EH (cell line): ENCODE measurements at places on chromosomes 11 and 22.
A peak's percentile ranks its signal among the peaks of the same experiment; 100 is the strongest.

- DNase-seq, result no peak
Observed at GRCh38 chr11:68353669-68354068, 41.3 kb downstream of the LRP5 start.

- peak; percentile 49 for DNase-seq
Observed at GRCh38 chr11:34214961-34215805, 109.8 kb downstream of the NAT10 start.

DNA sequence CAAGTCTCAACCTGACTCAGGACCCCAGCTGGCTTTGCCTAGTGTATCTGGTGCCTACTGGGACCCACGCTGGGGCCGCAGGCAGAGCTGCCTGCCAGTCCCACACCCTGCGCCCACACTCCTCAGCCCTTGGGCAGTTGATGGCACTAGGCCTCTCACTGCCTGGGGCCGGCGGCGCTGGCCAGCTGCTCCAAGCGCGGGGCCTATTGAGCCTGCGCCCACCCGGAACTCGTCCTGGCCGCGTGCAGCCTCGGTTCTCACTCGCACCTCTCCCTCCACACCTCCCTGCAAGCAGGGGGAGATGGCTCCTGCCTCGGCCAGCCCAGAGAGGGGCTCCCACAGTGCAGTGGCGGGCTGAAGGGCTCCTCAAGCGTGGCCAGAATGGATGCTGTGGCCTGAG, 908.5 kb upstream of the CCDC90B start:
- no peak for DNase-seq

DNA sequence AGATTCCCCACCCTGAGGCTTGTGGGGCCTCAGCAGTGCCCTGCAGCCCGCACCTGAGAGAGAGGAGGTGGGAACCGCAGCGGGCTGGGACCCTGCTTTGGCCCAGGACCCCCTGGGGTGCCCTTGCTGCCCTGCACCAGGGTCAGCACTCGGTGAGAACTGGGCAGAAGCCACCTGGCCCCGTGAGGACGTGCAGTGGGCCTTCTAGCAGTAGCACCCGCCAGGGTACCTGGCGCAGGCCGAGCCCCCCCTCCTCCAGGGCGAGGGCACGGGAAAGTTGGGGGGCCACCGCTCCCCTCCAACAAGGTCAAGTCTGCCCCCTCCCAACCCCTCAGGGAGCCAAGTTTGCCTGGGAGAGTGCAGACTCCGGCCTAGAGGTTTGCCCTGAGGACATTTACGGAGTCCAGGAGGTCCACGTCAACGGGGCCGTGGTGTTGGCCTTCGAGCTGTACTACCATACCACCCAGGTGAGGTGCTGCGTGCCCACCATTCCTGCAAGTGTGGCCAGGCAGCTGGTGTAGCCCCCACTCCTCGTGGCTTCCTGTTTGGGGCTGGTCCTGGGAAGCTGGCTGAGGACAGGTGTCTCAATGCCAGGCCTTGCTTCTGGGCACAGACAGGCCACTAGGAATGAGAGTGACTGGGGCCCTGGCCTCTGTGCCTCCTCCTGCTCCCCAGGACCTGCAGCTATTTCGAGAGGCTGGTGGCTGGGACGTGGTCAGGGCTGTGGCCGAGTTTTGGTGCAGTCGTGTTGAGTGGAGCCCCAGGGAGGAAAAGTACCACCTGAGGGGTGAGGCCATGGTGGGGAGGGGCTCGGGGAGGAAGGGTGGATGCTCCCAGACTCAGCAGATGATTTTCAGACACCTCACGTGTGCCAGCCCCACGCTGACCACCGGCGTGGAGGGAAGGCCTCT, 3.5 kb downstream of the PGGHG start:
- DNase-seq, result no peak

DNA sequence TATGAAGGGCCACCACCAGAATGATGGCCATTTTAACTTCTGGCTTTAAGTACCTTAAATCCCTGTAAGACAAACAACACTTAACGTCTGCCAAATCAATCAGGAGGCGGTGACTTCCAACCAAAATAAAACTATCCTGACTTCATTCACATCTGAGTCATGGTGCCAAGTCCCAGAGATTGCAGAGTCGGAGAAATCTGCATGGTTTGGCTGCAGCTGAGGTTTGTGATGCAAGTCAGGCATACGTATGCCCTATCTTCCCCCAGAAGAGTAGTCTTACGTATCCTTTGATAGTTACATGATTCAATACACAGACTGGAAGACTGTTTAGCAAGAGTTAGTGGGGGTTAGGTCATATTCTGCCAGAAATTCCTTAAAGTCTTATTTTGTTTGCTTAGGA, 1.7 kb upstream of the GAB2 start:
- DNase-seq, result peak; percentile 93

DNA sequence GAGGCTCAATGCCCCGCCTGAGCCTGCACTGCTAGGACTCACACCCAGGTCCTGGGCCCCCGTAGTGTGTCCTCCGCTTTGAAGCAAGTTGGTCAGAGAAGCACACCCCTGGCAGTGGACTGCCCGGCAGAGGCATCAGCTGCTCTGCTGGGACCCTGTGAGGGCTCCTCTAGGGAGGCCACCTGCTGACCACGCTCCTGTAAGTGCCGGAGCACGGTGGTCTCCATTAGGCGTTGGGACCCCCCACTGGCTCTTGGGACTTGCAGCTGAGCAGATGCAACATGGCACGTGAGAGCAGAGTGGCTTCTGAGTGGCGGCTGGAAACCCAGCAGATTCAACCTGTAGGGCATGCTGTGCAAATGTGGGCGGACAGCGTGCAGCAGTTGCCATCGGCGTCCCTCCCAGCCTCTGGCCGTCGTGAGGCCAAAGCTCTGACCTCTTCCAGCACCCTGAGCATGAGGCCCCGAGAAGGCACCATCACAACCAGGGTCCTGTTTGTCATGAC, 16.9 kb downstream of the MRGPRG start:
- no peak for DNase-seq

GRCh38 chr22:44133901-44134571, 46.7 kb upstream of the PARVG start:
- DNase-seq, result peak; percentile 88

- no peak for DNase-seq
Observed at GRCh38 chr11:65580756-65581155, 4.9 kb downstream of the EHBP1L1 start.

DNA sequence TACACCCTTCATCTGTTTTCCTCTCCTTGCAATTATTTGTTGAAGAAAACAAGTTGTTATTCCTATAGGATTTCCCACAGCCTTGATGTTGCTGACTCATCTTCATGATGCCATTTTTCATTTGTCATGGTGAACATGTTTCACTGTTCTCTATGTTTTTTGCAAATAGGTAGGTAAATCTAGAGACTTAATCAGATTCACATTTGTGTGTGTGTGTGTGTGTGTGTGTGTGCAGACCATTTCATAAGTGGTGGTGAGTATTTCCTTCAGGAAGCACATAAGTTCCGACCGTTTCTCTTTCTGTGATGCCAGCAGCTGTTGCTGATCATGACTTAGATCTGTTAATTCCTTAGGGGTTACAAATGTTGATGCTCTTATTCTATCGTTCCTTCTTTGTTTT, 80.3 kb upstream of the IZUMO1R start:
- DNase-seq, result no peak

DNA sequence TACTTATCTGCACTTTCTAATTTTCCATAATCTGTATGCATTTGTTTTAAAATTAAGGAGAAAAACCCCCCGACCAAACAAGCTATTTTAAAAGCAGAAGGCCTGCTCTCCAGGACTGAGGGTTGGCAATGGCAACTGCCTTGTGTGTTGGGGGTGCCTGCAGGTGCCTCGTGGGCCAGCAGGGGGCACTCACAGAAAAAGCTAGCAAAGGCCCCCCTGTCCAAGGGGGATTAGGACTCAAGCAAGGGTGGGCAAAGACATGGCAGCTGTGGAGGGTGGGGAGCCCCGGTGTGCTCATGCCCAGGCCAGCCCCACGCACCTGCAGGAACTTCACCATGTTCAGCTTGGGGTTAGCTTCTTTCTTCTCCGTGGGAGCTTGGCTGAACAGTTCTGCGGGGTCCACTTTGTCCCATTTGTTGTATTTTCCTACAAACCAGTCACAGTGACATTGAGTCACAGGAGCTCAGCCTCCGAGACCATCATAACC, 10.3 kb downstream of the TOP3B start:
- DNase-seq, result peak; percentile 35

DNA sequence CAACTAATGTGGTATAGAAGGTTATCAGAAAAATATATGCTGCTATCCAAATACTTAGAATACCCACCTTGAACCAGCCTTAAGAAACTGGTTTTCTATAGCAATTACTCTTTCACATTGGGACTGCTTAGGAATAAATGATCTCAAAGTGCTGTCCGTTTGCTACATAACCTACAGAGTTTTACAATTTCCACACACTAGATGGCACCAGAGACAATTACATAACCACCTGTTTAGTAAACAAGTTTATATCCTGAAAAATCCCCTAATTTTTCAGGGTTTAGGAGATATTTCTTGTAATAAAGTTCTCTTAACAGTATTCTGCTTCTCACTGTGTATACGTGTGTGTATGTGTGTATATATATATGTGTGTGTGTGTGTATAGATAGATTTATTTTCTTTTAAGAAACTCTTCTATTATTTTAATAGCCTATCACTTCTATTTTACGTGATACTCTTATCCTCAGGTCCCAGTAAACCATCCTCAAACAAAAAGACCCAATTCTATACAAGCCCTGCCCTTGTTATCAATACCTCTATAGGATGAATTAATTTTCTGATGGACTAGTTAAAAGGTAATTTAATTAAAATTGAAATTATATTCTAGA, 6.7 kb upstream of the OR5I1 start:
- peak; percentile 13 for DNase-seq

GRCh38 chr11:69433741-69434140, 47.7 kb upstream of the LINC01488 start:
- DNase-seq, result no peak

GRCh38 chr11:35721651-35722282, 59.2 kb downstream of the TRIM44 start:
- DNase-seq, result peak; percentile 2

DNA sequence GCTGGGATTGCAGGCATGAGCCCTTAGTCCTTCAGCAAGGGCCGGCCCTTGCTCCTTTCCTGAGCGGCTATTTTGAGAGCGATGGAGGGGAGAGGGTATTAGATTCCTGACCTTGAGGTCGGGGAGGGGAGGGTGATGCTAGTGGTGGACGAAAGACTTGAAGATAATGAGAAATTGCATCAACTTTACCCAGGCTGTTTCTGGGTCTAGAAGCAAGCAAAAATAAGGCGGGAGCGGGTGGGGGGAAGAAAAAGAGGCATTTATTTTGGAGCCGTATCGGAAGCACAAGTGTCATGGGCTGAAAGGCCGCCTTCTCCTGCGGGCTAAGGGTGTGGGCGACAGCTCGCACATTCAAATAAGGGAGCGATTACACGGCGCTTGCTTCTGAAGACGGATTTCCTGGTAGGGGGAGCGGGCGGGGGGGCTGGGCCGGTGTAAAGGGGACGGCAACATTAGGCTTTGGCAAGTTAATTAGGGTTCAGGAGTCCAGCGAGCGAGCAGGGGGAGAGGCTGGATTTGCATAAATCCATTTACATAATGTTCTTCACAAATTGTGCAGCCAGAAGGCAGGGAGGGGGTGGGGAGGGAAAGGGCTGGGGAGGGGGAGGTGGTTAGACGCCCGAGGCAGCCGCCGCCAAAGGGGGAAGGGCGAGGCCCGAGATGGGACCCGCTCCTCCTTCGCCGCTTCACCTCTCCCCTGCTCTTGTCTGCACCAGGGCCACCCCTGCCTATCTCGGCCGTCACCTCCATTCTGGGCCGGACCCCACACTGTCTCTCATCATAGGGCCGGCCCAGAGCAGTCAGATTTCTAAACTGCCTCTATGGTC, 245.9 kb downstream of the MIAT start:
- DNase-seq, result no peak

- DNase-seq, result peak; percentile 53
Observed at GRCh38 chr22:39117585-39118191, 20.6 kb downstream of the APOBEC3H start.

- no peak for DNase-seq
Observed at GRCh38 chr11:70029861-70030380, 48.2 kb upstream of the ANO1 start.

GRCh38 chr11:69888483-69889181, 69.4 kb upstream of the FGF3 start:
- DNase-seq, result peak; percentile 57

DNA sequence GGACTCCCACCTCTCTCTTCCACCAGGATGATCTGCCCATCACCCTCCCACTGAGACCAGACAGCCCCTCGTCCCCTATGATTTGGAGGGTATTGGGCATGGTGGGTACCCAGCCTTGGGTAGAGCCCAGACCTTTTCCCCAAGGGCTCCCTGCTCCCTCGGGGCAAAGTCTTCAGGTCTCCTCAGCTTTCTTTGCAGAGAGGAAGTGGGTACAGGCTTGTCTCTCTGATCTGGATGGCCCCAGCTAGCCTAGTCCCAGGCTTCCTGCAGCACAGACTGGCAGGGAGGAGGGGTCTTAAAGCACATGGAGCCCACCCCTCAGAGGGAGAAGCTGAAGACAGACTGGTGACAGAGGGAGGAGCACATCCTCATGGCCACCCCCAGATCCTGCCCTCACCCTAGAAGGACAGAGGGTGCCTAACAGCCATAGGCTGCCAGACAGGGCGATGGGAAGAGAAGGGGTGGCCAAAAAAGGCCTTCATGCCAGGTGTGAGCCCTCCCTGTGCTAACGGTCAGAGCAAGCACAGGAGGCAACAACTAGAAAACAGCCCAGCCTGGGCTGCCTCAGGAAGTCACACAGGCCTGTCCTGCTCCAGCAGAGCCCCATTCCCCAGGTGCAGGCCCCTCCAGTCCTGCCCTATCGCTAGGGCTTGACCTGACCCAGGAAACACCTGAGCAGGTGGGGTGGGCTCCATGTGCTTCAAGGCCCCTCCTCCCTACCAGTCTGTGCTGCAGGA, 30.4 kb downstream of the SLC22A12 start:
- no peak for DNase-seq

- no peak for DNase-seq
Observed at GRCh38 chr22:30880847-30881246, 87.7 kb downstream of the MORC2 start.

- DNase-seq, result no peak
Observed at GRCh38 chr11:64023712-64024710, 11.7 kb upstream of the FLRT1 start.

GRCh38 chr22:23272834-23273233, 92.5 kb downstream of the BCR start:
- no peak for DNase-seq

DNA sequence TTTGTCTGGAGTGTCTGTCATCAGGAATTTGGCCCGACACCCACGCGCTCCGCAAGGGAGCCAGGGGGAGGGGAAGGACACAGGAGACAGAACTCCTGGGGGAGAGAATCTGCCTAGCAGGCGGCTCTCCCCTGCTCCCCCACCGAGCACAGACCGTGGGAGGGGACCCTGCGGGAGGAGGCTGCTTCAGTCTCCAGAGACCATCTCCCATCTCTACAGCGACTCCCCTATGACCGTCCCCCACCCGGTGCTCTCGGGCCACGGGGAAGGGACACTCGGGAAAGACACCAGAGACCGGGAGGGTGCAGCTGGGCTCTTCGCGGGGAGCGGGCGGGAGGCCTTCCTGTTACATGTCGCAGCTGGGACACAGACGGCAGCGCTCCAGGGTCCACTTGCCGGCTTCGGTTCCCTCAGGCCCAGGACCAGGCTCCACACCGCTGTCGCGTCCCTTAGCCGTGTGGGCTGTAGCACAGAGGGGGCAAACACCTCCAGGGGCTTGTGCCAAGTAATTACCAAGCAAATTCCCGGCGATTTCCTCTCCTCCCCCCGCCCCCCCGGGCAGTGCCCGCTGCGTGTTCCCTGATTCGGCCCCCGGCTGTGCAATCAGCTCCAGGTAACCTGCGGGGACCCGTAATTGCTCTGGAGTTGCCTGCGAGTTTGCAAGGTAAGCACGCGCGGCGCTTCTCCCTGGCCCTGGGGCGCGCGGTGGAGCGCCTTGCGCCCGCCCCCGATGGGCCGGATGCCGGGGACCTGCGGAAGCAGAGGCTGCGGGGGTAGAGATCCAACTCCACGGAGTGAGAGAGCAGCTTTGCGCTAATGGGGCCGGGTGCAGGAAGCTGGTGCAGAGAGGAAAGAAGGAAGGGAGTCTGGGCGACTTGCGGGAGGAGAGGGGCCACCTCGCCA, 155.1 kb upstream of the CADM1 start:
- DNase-seq, result peak; percentile 36
